ENCODE measurements at places on chromosomes 6 and 20.

DNA sequence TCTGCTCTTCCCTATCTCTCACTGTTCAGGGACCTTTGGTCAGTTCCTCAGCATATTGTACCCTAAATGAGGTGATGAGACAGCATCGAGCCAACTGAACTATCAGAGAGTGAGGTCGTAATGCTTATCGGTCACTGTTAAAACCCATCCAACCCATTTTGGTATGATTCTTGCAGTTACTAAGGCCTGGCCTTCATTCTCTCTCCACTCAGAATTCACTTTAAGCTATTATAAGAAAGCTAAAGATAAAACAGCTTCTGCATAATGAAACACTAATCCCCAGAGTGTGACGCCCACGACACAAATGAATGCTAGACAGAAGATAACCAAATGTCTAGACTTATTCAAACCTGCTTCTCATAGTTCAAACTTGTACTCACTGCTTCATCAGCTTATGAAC lies 175.8 kb downstream of the GMPR start:
- no peak for DNase-seq

DNA sequence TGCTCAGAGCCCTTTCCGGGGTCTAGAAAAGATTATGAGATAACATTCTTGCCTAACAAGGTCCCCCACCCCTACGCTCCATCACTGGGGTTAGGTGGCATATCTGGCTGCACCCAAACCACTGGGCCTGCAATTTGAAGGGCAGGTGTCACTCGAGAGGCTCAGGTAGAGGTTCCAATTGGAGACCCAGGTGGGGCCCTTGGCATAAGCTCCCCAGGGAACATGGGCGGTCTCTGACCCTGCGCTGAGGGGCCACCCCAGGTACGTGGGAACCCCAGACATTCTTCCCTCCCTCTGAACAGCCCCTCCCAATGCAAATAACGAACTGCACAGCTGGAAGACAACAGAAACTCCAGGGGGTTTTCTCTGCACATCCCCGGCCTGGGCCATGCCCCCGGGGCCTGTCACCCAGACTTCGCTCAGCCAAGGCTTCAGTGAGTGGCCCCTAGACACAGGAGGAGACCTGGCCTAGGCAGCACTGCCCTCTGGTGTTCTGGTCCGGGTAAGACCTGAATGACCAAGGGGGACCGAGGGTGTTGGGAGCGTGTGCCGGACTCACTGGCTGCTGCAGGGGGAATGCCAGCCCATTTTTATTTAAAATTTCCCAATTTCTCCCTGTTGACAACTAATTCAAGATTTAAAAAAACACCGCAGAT lies 47.5 kb downstream of the DSTN start:
- peak; percentile 53 for DNase-seq

GRCh38 chr20:49813305-49813974 lies 812 bp downstream of the SLC9A8 start:
- no peak for DNase-seq

DNA sequence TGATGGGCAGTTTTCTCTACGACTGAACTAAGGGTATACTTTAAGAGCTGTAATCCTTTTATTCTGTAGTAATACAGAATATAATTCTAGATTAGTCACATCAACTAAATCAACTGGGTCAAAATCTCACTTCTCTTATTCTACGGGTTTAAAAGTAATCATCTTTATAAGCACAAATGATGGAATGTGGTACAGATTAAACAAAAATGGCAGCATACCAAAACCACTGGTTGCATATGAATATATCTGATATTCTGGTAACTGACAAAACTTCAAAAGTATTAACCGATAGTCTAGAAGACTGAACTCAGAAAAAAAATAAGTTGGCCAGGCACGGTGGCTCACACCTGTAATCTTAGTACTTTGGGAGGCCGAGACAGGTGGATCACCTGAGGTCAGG lies 7.0 kb downstream of the SOD2 start:
- no peak for DNase-seq

DNA sequence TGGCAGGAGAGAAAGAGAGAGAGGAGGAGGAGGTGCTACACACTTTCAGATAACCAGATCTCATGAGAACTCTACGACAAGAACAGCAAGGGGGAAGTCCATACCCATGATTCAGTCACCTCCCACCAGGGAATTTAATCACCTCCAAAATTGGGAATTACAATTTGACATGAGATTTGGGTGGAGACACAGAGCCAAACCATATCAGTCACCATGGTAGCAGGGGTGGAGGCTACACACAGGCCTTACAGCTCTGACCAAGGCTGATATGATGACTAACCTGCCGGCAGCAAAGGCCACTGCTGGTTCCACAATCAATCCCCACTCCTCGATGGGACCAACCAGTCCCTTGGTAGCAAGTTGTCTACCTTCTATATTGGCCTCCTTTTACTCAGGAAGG lies 13.6 kb upstream of the RBM24 start:
- DNase-seq, result no peak

GRCh38 chr6:33906439-33906838 lies 102.6 kb upstream of the MLN start:
- peak; percentile 55 for DNase-seq

GRCh38 chr6:9532621-9533557 lies 882.0 kb downstream of the TFAP2A start:
- no peak for DNase-seq
